SK-N-SH (cell line): ENCODE measurements at places on chromosomes 3 and 15. TPM values are rescaled to one million over a fixed set of nuclear protein-coding genes. Genes with fewer than 3 reads are reported as not detected.

- DNase-seq = no peak
Measured at GRCh38 chr15:94744080-94744793, 512.9 kb downstream of the MCTP2 start.

The CD80 gene
- polyA plus RNA-seq = not detected in 2 replicates

GRCh38 chr3:4507024-4507596 lies 14.0 kb downstream of the ITPR1 start:
- DNase-seq = no peak

DNA sequence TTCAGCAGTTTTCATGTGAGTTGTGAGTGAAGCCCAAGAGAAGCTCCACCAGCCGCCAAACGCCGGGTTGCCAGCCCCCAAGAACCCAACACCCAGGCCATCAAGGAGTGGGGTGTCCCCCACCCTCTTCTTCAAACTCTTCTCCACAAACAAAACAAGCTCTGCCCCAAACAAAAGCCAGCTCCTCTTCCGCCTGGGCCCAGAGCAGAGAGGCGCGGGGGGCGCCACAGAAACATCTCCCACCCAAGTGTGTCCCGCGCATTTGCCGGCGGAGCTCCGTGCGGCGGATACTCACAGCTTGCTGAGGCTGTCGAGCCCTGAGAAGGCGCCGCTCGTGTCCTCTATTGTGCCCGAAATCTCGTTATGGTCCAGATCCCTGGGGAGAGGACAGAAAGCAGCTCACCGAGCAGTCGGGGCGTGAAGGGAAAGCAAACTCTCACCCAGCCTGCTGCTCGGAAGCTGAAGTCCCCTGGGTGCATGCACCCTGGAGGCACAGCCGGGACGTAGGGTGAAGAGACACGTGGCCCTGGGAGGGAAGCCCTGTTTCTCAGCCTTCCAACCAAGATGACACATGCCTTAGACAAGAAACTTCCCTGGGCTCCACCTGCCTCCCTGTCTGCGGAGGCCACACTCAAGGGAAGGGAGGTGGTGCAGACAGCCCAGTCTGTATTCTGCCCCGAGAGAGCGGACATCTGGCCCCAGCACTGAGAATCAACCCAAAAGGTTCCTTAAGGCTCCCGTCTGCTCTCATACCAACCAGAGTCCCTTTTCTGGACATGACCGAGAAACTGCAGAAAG lies 95.7 kb downstream of the LRIG1 start:
- DNase-seq = no peak
